ENCODE measurements at places on chromosomes 11 and 22.

DNA sequence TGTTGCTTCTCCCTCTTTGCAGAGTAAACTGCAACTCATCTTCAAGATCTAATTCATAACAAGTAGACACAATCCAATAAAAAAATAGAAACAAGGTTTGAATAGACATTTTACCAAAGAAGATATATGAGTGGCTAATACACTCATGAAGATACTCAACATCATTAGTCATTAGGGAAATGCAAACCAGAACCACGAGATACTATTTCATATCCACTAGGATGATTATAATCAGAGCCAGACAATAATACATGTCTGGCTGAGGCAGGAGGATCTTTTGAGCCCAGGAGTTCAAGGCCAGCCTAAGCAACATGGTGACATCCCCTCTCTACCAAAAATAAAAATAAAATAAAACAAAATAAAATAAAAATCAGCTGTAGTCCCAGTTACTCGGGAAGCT lies 85.0 kb downstream of the ATG16L2 start:
- no peak for DNase-seq

DNA sequence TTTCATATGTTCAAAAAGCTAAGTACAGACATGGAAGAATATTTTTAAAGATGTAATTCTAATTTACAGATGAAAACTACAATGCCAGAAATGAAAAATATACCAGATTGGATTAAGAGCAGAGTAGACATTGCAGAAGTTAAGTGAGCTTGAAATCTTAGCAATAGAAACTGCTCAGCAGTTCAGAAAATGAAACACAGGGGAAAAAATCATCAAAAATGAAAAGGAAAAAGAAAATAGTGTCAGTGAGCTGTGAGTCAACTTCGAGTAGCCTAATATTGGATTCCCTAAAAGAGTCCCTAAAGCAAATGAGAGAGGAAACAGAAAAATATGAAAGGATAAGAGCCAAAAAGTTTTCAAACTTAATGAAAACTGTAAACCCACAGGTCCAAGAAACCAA lies 25.8 kb upstream of the IL10RA start:
- no peak for DNase-seq

DNA sequence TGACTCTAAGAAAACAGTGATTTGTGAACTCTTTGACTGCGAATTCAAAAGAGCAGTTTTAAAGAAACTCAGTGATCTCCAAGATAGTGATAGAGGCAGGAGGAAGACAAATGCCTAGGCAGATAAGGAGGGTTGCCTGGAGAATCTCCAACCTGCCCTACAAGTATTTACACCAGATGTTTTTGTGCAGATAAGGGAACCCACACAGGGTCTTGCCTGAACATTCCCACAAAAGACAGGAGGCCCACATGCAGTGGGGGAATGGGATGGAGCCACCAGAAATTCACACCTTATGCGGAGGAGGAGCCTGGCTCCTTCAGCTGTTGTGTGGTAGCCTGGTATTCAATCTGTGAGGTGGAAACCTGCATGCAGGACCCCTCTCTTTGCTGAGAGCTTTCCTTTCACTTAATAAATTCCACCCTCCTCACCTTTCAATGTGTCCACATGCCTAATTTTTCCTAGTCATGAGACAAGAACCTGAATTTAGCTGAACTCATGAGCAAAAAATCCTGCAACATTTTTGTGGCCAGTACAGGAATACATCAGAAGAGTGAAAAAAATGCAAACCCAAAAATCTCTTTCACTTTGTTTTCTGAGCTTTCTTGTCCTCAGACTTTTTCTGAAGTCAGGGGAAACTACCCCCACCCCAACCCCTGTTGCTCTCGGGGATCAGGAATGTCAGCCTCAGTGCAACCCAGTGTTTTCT lies 8.1 kb upstream of the GLYAT start:
- DNase-seq = peak; percentile 83

DNA sequence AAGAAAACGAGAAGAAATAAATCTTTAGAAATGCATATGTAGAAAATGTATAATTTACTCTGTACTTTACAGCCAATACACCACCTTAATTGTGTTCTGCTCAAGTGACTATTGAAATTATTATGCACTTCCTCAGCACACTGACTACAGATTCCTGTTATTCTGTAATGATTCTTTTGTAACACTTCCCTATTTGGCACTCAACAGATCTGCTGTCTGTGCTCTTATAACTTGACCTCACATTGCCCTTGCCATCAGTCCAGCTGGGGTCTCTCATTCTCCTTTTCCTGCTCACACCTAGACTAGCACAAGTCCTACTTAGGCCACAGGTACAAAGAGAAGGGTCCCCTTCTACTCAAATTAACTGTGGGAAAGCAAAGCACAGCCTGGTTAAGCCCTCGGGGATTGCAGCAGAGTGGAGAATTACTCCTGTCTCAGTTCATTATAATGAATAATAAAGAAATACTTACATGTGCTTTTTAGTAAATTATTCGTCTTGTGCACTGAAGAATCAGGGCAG lies 860.4 kb downstream of the OPCML start:
- DNase-seq = no peak

GRCh38 chr11:58900479-58901420 lies 38.5 kb upstream of the GLYATL1 start:
- DNase-seq = peak; percentile 47

- DNase-seq = no peak
Observed at GRCh38 chr11:121755191-121755590, 302.4 kb upstream of the SORL1-AS1 start.

GRCh38 chr22:41380993-41381328 lies 781 bp upstream of the TEF start:
- DNase-seq = peak; percentile 42

- no peak for DNase-seq
Observed at GRCh38 chr11:77580712-77581337, 8.9 kb upstream of the AQP11 start.

DNA sequence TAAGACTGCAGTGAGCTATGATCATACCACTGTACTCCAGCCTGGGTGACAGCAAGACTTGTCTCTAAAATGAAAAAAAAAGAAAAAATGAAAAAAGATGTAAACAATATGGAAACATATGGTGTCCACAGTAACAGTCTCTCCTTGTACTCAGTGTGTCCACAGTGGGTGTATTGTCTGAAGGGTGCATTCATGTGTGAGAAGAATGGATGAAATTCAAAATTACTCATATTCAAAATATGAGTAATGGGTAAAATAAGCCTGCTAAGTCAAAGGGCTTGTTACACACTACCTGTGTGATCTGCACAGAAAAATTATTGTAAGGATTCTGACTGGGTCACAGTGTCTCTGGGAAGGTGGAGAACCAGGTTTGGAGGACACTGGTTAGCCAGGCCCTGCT lies 26.9 kb downstream of the PPFIA1 start:
- DNase-seq = no peak

DNA sequence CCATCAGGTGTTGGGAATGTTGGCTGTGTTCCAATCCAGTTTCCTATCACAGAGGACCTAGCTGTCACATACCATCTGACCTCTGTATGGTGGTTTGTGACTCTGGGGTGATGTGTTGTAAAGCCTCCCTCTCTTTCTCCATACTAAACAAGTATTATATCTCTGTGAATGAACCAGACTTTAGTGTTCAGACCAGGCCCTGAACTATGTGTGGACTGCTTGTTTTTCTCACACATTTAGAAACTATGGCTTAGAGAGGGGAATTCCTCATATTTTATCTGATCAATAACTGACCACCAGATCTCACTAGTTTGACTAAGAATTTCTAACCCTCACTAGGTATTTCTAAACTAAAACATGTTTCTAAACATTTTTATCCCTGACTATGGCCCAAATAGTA lies 17.5 kb downstream of the NCR3LG1 start:
- DNase-seq = no peak

DNA sequence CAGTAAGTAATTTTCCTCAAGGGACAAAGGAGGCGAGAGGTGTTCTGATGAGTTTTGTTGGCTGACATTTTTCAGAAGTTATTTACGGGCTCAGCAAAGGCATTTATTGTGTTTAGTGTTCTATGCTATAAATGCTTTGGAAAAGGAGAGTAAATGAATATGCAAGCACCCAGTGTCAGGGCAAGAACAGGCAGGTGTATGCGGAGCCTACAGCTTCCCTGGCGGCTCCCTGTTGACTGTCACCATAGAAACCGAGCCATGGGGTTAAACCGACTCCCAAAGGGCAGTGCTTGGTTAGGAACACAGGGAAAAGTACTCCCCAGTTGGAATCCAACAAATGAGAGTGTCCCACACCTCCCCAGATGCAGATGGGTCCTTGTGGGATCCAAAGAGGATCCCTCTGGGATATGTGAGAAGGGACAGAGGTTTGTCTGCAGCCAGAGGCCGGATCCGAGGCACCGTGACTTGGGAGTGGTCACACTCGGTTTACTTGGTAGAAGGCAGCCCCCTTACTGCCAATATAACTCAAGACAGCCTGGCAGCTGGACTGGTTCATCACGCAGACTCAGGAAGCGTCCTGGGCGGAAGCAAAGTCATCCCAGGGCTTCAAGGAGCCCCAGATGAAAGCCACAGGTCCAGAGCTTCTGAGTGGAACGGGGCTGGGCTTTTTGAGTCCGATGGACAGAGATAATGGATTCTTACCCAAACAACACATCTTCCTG lies 329.7 kb downstream of the CTTN start:
- no peak for DNase-seq

- DNase-seq = no peak
Observed at GRCh38 chr22:29886596-29886995, 3.6 kb downstream of the MTMR3 start.

DNA sequence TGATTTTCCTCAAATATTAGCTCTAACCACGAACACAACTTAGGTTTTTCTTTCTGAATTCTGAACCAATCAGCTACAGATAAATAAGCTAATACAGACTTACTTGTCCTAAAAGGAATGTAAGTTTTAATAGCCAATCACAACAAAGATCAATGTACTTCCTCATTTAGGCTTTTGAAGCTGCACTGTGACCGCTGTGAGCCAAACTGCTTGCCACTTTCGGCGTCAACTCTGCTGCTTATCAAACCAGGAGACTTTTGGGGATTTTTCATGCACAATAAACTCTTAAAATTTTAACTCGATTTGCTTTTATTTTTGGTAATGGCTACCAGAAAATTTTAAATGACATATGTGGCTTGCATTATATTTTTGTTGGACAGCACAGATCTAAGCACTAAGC lies 92.5 kb downstream of the TMPRSS5 start:
- DNase-seq = no peak

- DNase-seq = no peak
Observed at GRCh38 chr22:47616396-47617020, 854.1 kb downstream of the TBC1D22A start.

DNA sequence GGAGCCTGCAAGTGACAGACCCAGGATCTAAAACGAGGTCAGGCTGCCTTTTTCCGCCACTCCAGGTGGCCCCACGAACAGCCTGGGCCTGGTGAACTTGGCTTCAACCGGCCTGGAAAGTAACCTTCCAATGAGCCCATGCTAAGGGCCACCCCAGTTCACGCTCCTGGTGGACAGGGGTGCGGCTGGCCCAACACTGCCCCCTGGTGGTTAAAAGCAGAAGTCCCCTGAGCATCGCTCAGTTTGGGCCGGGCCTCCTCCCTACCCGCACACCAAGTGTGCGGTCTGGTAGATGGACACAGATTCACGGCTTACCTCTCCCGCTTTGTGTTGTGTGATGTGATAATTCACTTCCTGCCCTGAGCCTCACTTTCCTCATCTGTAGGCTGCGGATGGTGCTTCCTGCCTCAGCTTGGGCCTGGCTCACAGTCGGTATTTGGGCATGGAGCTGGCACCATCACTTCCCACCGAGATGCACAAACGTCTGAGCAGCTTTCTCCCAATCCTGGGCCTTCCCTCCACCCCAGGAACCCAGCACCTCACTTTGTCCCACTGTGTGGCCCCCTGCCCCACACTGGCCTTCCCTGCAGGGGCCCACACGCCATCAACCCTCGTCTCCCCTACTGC lies 13.7 kb upstream of the SEC14L3 start:
- no peak for DNase-seq
